ENCODE measurements at places on chromosomes 11 and 22. TPM values are rescaled to one million over a fixed set of nuclear protein-coding genes. Genes with fewer than 3 reads are reported as not detected.

NFAM1 gene
- 0.55 TPM for total RNA-seq

- H3K36me3 ChIP-seq, result peaks cover 26% of the 10 kb centered on the region
- H3K4me3 ChIP-seq, result no peak overlapping the region
- peak overlapping the region; percentile 34 for H3K27ac ChIP-seq
- no peaks in the 10 kb centered on the region for H3K27me3 ChIP-seq
Observed at GRCh38 chr11:83265331-83265730, 20.8 kb downstream of the CCDC90B start.

LRRC32 gene
- total RNA-seq, result 3.2 TPM

RASSF10 gene
- total RNA-seq, result not detected

RIMBP3C gene
- 1.2 TPM for total RNA-seq

GRCh38 chr11:60950933-60951605 is 907 bp downstream of the SLC15A3 start:
- peaks cover 3% of the 10 kb centered on the region for H3K36me3 ChIP-seq
- H3K4me1 ChIP-seq, result peaks cover 20% of the 10 kb centered on the region
- H3K27ac ChIP-seq, result no peak overlapping the region
- H3K27me3 ChIP-seq, result peaks cover 24% of the 10 kb centered on the region
- DNase-seq, result no peak
- peak overlapping the region; percentile 86 for H3K4me3 ChIP-seq

GRCh38 chr11:132311703-132312102 is 941.3 kb downstream of the NTM start:
- peaks cover 14% of the 10 kb centered on the region for H3K27me3 ChIP-seq
- peaks cover 4% of the 10 kb centered on the region for H3K4me1 ChIP-seq
- no peak for DNase-seq
- no peak overlapping the region for H3K27ac ChIP-seq

GRCh38 chr11:44017443-44018126 is 30.2 kb upstream of the ACCSL start:
- DNase-seq, result no peak
- H3K27me3 ChIP-seq, result peaks cover 4% of the 10 kb centered on the region
- H3K36me3 ChIP-seq, result peaks cover 2% of the 10 kb centered on the region
- no peaks in the 10 kb centered on the region for H3K4me1 ChIP-seq

GRCh38 chr22:49694462-49695260 is 133.0 kb downstream of the BRD1 start:
- H3K4me3 ChIP-seq, result no peak overlapping the region
- no peak overlapping the region for H3K27ac ChIP-seq
- H3K27me3 ChIP-seq, result peaks cover 14% of the 10 kb centered on the region
- no peak for DNase-seq
- no peaks in the 10 kb centered on the region for H3K4me1 ChIP-seq

- no peaks in the 10 kb centered on the region for H3K4me1 ChIP-seq
- peaks cover 2% of the 10 kb centered on the region for H3K36me3 ChIP-seq
- no peak overlapping the region for H3K27ac ChIP-seq
- no peak overlapping the region for H3K4me3 ChIP-seq
Observed at GRCh38 chr11:134660416-134660815, 248.4 kb upstream of the B3GAT1 start.

- H3K27ac ChIP-seq, result peak overlapping the region; percentile 97
- H3K27me3 ChIP-seq, result no peaks in the 10 kb centered on the region
- peaks cover 64% of the 10 kb centered on the region for H3K4me1 ChIP-seq
- peaks cover 14% of the 10 kb centered on the region for H3K36me3 ChIP-seq
- H3K4me3 ChIP-seq, result peak overlapping the region; percentile 55
- no peak for DNase-seq
Observed at GRCh38 chr11:118238421-118238820, 13.6 kb upstream of the JAML start.

- peaks cover 12% of the 10 kb centered on the region for H3K4me1 ChIP-seq
- peaks cover 2% of the 10 kb centered on the region for H3K36me3 ChIP-seq
- DNase-seq, result no peak
- H3K4me3 ChIP-seq, result no peak overlapping the region
- H3K27me3 ChIP-seq, result no peaks in the 10 kb centered on the region
- peak overlapping the region; percentile 11 for H3K27ac ChIP-seq
Observed at GRCh38 chr11:78331711-78332110, 85.9 kb downstream of the GAB2 start.

- peaks cover 3% of the 10 kb centered on the region for H3K4me1 ChIP-seq
- peaks cover 11% of the 10 kb centered on the region for H3K27me3 ChIP-seq
- H3K36me3 ChIP-seq, result no peaks in the 10 kb centered on the region
- no peak for DNase-seq
- no peak overlapping the region for H3K27ac ChIP-seq
Observed at GRCh38 chr11:76579056-76579751, 91.3 kb downstream of the LRRC32 start.

GRCh38 chr11:78216571-78217287 is 28.0 kb downstream of the USP35 start:
- no peak overlapping the region for H3K4me3 ChIP-seq
- H3K27ac ChIP-seq, result peak overlapping the region; percentile 39
- no peak for DNase-seq
- no peaks in the 10 kb centered on the region for H3K27me3 ChIP-seq
- H3K36me3 ChIP-seq, result peaks cover 13% of the 10 kb centered on the region

NOX4 gene
- not detected for total RNA-seq

- H3K36me3 ChIP-seq, result no peaks in the 10 kb centered on the region
- peaks cover 5% of the 10 kb centered on the region for H3K27me3 ChIP-seq
- no peak for DNase-seq
- H3K4me1 ChIP-seq, result peaks cover 14% of the 10 kb centered on the region
- no peak overlapping the region for H3K27ac ChIP-seq
Observed at GRCh38 chr11:69335781-69336405, 41.9 kb downstream of the MYEOV start.

- no peaks in the 10 kb centered on the region for H3K36me3 ChIP-seq
- H3K27me3 ChIP-seq, result peaks cover 6% of the 10 kb centered on the region
- DNase-seq, result no peak
- H3K27ac ChIP-seq, result no peak overlapping the region
- no peak overlapping the region for H3K4me3 ChIP-seq
Observed at GRCh38 chr22:33894515-33894914, 25.8 kb downstream of the LARGE1 start.

- DNase-seq, result no peak
- no peak overlapping the region for H3K27ac ChIP-seq
- H3K4me1 ChIP-seq, result no peaks in the 10 kb centered on the region
- H3K4me3 ChIP-seq, result no peak overlapping the region
- peaks cover 8% of the 10 kb centered on the region for H3K36me3 ChIP-seq
- peaks cover 35% of the 10 kb centered on the region for H3K27me3 ChIP-seq
Observed at GRCh38 chr11:85923455-85923854, 68.3 kb downstream of the CCDC83 start.
